GM13977 (cell line): ENCODE measurements at places on chromosomes 3 and 15.

DNA sequence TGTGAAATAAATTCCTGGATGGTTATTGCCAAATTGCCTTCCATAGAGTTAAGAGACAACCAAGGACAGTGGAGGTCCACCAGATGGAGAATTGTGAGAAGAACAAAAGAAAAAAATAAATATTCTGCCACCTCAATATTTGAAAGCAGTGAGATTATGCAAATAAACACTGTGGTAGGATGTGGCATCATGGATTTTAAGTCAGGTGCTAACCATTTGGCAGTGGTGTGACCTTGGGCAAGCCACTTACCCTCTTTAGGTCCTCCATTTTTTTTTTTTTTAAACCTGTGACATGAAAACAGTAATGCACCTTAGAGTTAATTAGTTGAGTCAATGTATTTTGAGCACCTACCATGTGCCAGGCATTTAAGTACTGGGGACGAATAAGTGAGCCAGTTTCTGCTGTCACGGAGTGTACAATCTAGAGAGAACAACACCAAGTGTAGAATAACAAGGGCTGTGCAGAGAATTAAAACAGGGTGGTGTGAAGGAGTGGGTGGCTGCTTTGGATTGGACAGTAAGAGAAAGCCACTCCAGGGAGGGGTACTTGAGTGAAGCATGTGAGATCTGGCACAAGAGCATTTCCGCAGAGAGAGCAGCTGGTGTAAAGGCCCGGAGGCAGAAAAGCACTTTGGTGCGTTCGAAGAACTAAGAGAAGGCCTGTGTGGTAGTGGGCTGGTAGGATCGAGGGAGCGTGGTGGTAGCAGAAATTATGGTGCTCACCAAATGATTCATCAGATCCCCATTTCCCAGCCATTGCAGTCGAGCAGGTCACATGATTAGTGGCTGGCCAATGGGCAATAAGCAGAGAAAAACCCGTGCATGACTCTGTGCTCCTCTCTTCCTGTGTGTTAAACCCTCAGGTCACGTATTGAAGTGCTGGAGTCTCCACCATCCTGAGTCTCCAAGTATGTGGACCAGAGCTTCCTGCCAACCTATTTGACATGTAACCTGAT lies 39.2 kb downstream of the CCK start:
- DNase-seq = no peak

GRCh38 chr3:188211476-188211875 lies 57.5 kb downstream of the LPP start:
- DNase-seq = no peak

DNA sequence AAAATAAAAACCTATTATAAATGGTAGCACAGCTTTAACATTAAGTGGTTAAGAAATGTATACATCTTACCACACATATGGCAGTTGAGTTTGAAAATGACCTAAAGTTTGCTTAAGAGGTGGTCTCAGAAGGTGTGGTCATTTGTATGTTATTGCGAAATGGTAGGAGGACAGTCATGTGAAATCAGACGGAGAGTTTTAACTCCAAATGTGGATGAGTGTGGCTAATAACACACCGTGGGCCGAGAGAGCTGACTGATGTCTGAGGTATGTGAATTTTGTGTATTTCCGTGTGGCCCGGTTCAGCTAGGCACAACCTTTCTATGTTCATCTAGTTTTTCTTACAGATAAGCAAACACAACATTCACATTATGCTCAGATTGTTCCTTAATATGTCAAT lies 71.9 kb downstream of the ARNT2 start:
- no peak for DNase-seq

DNA sequence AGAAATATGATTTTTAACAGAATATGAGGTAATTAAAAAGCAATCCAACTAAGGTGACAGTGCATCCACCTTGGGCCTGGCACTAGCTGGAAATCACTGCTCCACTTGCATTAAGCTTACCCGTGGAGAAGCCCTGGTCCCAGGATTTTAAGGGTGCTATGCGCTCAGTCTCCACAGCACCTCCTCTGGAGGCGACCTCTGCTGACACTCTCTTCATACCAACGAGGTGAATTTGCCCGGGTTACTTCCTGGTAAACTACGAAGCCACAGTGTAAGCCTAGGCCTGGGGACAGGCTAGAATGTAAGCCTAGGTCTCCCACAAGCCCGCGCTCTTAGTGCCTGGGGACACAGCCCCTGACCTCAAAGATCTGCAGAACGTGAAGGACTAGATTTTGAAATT lies 793 bp downstream of the APOD start:
- DNase-seq = no peak

- peak; percentile 11 for DNase-seq
Measured at GRCh38 chr3:138234401-138235179, 47.5 kb downstream of the ARMC8 start.

GRCh38 chr15:29433050-29433318 lies 163.4 kb upstream of the NSMCE3 start:
- DNase-seq = no peak

DNA sequence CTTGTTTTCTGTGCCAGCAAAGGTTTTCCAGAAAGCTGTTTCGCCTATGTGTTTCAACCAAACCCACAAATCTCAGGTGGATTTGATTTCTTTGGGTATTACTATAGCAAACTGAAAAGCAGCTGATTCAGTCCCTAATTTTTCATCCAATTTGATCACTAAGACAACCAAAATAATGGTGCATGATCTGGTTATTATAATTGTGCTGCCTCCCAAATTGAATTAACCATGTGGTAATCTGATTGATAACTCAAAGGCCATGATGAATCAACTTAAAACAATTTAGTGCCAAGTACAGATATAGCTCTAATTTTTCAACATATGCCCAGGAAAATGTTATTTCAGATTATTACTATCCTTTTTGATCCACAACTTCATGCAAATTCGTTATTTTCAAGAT lies 30.6 kb downstream of the PRTG start:
- no peak for DNase-seq

GRCh38 chr3:141380279-141380678 lies 12.0 kb downstream of the ZBTB38 start:
- DNase-seq = no peak

GRCh38 chr15:89680282-89680873 lies 1.2 kb upstream of the PLIN1 start:
- DNase-seq = no peak

- no peak for DNase-seq
Measured at GRCh38 chr15:41671656-41672648, 11.7 kb downstream of the MGA start.

GRCh38 chr3:93988283-93988682 lies 8.3 kb downstream of the ARL13B start:
- no peak for DNase-seq

GRCh38 chr15:52976516-52977075 lies 186.5 kb upstream of the ONECUT1 start:
- no peak for DNase-seq

DNA sequence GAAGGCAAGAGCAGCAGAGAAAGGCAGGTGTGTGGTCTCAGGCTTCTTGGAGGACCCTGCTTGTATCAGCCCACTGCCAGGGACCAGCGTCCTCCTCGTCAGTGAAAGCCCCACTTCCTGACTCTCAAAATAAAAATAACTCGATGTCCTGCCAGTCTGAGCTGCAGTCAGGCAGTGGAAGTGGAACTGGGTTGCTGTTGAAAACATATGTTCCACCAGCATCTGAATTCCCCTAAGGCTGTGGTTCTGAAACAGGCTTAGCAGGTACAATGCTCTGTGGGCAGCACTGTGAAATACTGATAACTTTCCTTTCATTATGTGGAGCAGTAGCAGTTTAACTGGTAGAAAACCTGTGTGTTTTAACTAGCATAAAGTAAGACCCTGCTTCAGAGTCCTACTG lies 121.6 kb upstream of the EIF1B start:
- DNase-seq = peak; percentile 50

DNA sequence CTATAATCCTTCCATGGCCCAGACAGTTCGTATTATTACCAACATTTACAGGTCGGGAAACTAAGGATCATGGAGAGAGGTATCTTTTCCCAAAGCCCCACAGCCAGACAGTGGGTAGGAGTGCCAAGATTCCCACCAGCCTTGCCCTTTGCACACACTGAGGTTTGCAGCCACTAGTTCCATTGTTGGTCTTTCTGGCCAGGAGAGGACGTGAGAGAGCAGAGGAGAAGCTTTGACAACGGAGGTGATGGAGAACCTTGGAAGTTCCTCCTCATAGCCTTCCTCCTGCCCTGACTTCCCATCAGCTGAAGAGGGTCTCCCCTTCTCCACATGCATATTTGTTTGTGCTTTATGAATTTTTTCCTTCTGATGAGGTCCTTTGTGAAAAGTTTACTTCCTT lies 50.5 kb upstream of the PLCL2 start:
- no peak for DNase-seq

GRCh38 chr3:182739619-182740018 lies 53.7 kb upstream of the ATP11B start:
- DNase-seq = no peak

- DNase-seq = peak; percentile 38
Measured at GRCh38 chr15:67037694-67038093, 27.7 kb upstream of the SMAD3 start.

- no peak for DNase-seq
Measured at GRCh38 chr3:113110267-113110666, 101.1 kb upstream of the BOC start.

GRCh38 chr15:67087507-67088172 lies 22.2 kb downstream of the SMAD3 start:
- DNase-seq = no peak

GRCh38 chr15:99979371-99979770 lies 246.1 kb upstream of the LYSMD4 start:
- DNase-seq = no peak

- peak; percentile 55 for DNase-seq
Measured at GRCh38 chr3:150765949-150766720, 3.2 kb upstream of the SIAH2 start.

- no peak for DNase-seq
Measured at GRCh38 chr15:36778531-36778930, 199.1 kb downstream of the CDIN1 start.

GRCh38 chr15:100786139-100786531 lies 93.5 kb upstream of the ALDH1A3 start:
- DNase-seq = no peak

- peak; percentile 46 for DNase-seq
Measured at GRCh38 chr15:67821784-67822440, 3.4 kb upstream of the SKOR1 start.

GRCh38 chr15:70141376-70142071 lies 43.8 kb upstream of the TLE3 start:
- DNase-seq = no peak

DNA sequence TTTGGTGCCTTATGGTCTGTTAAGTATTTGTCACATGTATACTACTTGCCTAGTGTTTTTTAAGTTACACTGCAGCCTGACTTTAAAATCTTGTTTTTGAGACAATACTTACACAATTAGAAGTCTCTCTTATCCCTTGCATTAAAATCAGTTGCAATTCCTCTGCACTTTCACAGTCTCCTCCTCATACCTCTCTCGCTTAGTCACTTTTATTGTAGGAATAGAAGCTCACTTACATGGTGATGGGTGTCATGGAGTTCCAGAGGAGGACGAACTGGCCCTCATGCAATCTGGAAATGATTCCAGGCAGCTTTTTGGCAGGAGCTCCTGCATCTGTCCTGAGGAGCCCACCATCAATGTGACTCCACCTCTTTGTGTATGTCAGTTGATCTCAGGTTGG lies 238.4 kb upstream of the TBC1D5 start:
- DNase-seq = no peak

DNA sequence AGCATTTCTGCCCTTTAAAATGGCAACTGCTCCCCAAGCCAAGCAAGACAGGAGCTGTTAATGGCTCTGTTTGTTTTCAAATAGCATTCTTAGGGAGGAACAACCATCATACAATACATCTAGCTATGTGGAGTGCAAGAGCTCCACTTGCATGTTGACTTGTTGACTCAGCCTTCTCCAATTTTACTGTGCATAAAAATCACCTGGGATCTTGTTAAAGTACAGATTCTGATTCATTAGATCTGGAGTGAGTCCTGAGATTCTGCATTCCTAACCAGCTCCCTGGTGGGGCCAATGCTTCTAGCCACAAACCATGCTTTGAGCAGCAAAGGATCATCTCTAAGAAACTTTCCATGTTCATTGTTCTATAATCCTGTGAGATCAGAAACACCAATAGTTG lies 171.4 kb downstream of the THRB start:
- no peak for DNase-seq

- no peak for DNase-seq
Measured at GRCh38 chr3:168260859-168261258, 165.1 kb upstream of the GOLIM4 start.

- DNase-seq = no peak
Measured at GRCh38 chr3:183638101-183638852, 2.9 kb downstream of the KLHL24 start.

DNA sequence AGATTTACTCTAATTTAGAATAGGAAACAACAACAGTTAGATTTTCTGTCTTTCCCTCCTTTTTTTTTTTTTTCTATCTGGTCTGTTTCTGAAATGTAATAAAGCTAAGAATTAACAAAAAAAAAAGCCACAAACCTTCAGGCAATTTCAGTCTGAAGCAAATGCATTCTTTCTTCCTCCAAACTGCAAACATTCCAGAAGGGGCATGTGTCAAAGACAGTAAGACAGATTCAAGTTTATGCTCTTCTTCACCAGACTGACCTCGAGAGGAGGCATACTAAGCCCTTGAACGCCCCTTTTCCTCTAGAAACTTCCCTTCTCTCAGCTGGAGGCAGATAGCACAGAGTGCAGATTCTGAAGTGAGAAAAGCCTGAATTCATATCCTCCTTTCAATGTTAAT lies 654.6 kb upstream of the LMCD1 start:
- no peak for DNase-seq

GRCh38 chr3:197380786-197381185 lies 82.4 kb upstream of the DLG1 start:
- DNase-seq = no peak

GRCh38 chr3:197001106-197001971 lies 28.3 kb downstream of the MELTF start:
- no peak for DNase-seq

- no peak for DNase-seq
Measured at GRCh38 chr15:70956201-70956995, 63.8 kb downstream of the LRRC49 start.

GRCh38 chr15:100663086-100663914 lies 60.9 kb downstream of the ASB7 start:
- no peak for DNase-seq

DNA sequence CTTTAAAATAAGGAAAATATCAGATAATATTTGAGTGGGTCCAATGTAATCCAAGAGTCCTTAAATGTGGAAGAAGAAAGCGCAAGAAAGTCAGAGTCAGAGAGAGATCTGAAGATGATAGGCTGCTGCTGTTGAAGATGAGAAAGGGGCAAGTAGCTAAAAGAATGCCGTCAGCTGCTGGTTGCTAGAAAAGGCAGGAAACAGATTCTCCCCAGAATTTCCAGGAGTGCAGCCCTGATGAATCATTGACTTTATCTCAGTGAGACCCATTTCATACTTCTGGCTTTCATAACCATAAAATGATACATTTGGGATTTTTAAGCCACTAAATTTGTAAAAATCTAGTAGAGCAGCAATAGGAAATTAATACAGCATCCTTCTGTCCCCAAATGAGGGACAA lies 7.5 kb upstream of the CHMP2B start:
- DNase-seq = no peak

GRCh38 chr15:63860155-63860554 lies 26.4 kb upstream of the HERC1 start:
- no peak for DNase-seq
